ENCODE measurements at places on chromosomes 1 and 21. TPM values are rescaled to one million over a fixed set of nuclear protein-coding genes. Genes with fewer than 3 reads are reported as not detected.

FMO4 gene
- 1.6 TPM for total RNA-seq

TEDDM1 gene
- total RNA-seq = not detected

INKA2 gene
- 1.7 TPM for total RNA-seq

TMEM81 gene
- 2.6 TPM for total RNA-seq

POU3F1 gene
- not detected for total RNA-seq

PRRX1 gene
- not detected for total RNA-seq

SPATA17 gene
- total RNA-seq = not detected

FOXO6 gene
- 0.68 TPM for total RNA-seq

FAM167B gene
- total RNA-seq = 0.38 TPM

RUNX3 gene
- 180 TPM for total RNA-seq

EVA1B gene
- total RNA-seq = 6.5 TPM

All from activated CD8-positive, alpha-beta T cell treated with anti-CD3 and anti-CD28 coated beads for 36 hours (primary cell).